ENCODE measurements at places on chromosomes 16 and 17.

DNA sequence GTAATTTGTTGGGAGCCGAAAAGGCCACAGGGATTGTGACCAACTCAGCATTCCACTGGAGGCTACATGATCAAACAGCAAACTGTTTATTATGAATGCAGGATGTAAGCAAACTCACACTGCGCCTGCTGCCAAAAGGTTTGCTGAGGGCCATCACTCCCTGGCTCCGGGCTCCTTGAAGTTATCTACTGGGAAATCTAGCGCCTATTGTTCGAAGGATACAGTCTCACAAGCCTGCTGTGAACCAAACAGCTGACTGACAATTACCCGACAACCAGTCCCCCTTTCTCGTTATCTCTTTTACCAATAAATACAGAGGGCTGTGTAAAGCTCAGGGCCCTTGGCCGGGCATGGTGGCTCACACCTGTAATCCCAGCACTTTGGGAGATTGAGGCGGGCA is 52.5 kb downstream of the BCL7C start:
- DNase-seq, result no peak

DNA sequence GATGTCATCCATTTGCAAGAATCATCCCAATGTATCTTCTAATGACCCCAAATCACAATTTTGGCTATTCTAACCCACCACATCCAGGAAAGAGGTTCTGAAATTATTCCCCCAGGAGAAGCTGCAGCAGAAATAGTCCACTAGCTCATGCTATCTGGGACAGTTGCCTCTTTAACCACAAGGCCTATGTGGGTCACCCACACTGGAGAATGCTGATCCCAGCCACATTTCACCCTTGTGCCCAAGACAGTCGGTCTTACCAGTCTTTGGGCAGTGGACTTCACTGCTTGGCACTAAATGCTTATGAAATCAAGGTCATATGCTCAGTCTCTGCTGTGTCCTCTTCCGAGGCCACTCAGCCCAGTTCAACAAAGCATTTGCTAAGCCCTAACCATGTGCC is 27.0 kb downstream of the ABCC12 start:
- DNase-seq, result no peak

- no peak for DNase-seq
These were observed 218.1 kb upstream of the CDH8 start for GRCh38 chr16:62254372-62254771.

- DNase-seq, result no peak
These were observed 11.0 kb upstream of the C16orf74 start for GRCh38 chr16:85761861-85762260.
